ACHN (cell line): ENCODE measurements at places on chromosomes 3 and 15.

GRCh38 chr3:184760337-184761074, 48.6 kb upstream of the MAGEF1 start:
- DNase-seq, result no peak

DNA sequence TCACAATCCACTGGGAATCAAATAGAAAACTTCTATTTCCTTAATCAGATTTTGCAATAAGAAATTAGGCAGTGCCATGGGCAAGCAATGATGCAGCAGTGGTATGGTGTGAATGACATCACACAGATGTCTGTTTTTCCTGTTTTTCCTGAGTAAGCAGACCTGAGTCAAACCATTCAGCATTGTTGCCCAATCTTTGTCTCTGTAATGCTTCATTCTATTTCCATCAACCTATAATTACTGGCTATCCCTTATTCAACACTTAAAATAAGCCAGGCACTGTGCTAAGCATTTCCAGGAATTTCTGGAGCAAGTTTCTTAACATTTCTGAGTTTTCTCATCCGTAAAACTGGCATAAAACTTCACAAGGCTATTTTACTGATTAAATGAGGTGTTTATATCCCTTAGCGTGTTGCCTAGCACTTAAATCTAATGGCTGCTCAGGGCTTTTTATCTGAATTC, 11.3 kb upstream of the OXSR1 start:
- DNase-seq, result no peak

DNA sequence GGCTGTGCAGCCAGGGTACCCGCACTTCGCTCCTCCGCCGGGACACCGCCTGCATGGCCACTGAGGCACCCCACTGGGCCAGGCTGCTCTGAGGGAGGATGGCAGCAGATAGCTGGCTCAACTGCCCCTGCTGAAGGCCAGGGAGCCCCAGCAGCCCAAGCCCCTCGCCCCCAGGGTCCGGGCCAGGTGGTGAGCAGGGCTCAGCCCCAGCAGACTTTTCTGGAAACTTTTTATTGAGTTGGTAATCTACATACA, 11.5 kb downstream of the PLIN1 start:
- no peak for DNase-seq

DNA sequence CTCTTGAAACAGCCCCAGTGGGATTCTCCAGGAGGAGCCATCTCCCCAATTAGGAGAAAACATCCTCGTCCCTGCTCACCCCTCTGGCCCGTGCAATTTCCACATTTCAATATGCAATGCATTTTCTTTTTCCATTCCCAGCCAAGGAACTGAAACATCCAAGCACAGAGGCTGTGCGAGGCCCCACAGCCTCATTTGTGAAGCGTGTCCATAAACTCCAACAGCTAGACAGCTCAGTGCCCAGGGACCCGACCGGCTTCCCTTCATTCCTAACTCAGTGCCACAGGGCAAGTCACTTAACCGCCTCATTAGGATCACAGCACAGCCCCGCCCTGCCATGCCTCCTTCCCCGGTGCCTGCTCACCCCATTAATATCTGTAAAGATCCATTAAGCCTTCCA, 204.2 kb upstream of the IGF1R start:
- DNase-seq, result no peak

GRCh38 chr3:128218548-128219257, 65.4 kb downstream of the EEFSEC start:
- no peak for DNase-seq

DNA sequence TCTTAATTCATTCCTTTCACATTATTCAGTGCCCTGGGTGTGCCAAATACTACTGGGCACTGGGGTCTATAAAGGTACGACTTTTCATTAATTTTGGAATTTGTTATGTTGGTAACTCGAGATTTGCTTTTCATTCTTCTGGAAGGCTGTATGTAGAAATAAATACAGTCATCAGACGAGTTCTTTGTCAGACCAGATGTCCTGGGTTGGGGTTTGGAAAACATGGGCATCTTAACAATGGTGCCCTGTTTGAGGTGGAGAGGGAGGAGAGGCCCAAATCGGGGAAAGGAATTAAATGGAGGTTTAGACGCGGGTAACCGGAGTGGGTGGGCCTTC, 662 bp upstream of the GLCE start:
- DNase-seq, result no peak

- no peak for DNase-seq
These were observed 279.2 kb downstream of the EDEM1 start for GRCh38 chr3:5466717-5467116.

- DNase-seq, result peak; percentile 53
These were observed 649 bp upstream of the PLOD2 start for GRCh38 chr3:146161663-146162002.

- peak; percentile 51 for DNase-seq
These were observed 829 bp downstream of the RNF7 start for GRCh38 chr3:141738891-141739363.

GRCh38 chr15:52635908-52636307, 43.3 kb downstream of the ATOSA start:
- DNase-seq, result no peak

- DNase-seq, result no peak
These were observed 18.4 kb upstream of the GABRA5 start for GRCh38 chr15:26848498-26848897.

DNA sequence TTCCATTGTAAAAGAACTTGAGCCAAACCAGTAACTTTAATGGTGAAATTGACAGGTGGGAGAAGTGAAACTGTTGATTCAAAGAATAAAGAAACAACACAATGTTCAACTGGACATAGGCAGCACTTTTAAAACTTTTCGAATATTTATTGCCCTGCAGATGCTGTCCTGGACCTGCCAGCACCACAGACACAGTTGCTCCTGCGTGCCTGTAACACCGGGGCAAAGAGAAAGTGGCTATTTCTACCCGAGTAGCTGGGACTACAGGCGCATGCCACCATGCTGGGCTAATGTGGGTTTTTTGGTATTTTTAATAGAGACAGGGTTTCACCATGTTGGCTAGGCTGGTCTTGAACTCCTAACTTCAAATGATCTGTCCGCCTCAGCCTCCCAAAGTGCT, 7.4 kb downstream of the IL5RA start:
- DNase-seq, result no peak

GRCh38 chr3:59546522-59546921, 496.7 kb upstream of the CFAP20DC start:
- no peak for DNase-seq

GRCh38 chr3:182970811-182971418, 9.4 kb downstream of the DCUN1D1 start:
- no peak for DNase-seq

DNA sequence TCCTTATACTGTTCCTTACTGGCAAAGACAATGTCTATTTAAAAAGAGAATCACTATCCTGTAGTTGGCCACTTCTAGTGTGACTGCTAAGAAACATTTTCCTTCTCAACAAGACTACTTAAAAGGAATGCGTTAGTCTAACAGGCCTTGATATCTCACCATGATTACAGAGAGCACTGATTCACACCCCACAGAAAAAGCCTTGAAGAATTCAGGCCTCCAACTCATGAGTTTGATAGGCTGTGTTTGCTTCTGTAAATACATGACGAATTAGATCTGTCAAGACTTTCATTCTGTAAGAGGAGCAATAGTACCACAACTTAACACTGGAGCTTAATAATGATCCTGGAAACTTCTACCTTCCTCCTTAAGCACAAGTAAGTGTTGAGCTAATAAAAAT, 432.8 kb upstream of the NR2F2 start:
- no peak for DNase-seq
